M059J (cell line): ENCODE measurements at places on chromosomes 1 and 21. TPM values are rescaled to one million over a fixed set of nuclear protein-coding genes. Genes with fewer than 3 reads are reported as not detected.

- DNase-seq, result peak; percentile 51
These were observed 35.1 kb downstream of the TMEM51 start for GRCh38 chr1:15188678-15189077.

DNA sequence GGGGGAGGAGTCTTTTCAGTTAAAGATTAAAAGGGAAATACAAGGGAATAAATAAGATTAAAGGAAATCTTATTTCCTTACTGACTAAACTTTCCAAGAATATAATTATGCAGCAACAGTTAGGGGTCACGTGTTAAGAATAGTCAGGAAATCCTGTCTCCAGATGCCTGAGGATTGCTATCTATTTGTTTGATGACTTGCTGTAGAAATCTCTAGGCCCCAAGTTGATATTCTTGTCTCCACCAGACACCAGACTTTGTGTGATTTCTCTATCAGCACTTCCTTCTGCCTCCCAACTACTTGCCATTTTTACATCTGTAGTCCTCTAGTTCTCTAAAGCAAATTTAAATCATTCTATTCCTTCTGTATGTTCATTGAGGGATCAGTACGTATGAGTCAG is 77.5 kb downstream of the RPAP2 start:
- DNase-seq, result no peak

- DNase-seq, result no peak
These were observed 9.8 kb upstream of the P3R3URF start for GRCh38 chr1:46186076-46186475.

LCE1B gene
- not detected in 2 replicates for total RNA-seq

S100A11 gene
- total RNA-seq, result 784 and 824 TPM in 2 replicates

- peak; percentile 6 for DNase-seq
These were observed 182.4 kb downstream of the MIS18A start for GRCh38 chr21:32096411-32096810.

ESPN gene
- 0.02 TPM in 1 of 2 replicates, not detected in the other for total RNA-seq

TSTD1 gene
- 0.27 and 0.44 TPM in 2 replicates for total RNA-seq

FALEC gene
- not detected in 2 replicates for total RNA-seq

SVBP gene
- 34.4 and 35.4 TPM in 2 replicates for total RNA-seq

DNA sequence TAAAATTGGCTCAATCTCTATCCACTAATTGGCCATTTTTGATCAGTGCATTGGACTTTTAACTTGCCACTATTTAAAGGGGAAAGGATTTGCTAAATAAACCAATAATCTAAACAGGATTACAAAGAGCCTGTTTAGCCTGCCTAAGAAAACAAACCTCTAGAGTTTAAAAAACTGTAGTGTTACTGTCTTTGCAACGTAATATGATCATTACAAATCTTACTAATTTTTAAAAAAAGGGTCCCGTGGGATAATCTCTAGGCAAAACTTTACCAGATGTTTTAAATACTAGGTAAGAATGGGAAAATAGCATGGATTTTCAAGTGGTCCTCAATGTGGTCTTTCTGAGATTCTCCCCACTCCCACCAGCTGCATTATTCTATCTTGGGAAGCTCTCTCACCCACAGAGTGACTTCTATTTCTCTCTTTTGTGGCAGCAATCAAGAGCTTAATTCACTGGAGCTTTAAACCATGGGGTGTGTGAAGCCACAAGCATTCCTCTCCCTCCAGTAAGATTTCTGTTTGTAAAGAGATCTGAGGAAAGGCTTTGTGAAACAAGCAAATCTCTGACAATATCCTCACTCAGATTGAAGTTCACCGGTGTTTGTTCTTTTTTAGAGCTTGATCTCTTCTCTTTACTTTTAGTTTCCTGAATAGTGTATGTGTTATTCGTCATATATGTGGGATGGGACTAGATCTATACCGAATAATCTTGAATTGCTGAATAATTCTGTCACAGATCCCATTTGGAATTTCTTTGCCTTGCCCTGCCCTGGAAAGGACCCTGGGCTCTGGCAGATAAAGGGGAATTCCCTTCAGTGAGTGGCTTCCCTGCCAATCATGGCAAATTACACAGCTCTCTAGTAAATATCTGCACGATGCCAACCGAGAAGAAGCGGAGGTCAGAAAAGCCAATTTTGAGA is 132.2 kb downstream of the TLR5 start:
- no peak for DNase-seq

TMEM240 gene
- 0.15 TPM in 1 of 2 replicates, not detected in the other for total RNA-seq

SMIM11 gene
- 7.6 and 29.9 TPM in 2 replicates for total RNA-seq

GIPC2 gene
- total RNA-seq, result 1.0 and 1.7 TPM in 2 replicates

DENND4B gene
- total RNA-seq, result 8.4 and 9.0 TPM in 2 replicates

- peak; percentile 99 for DNase-seq
These were observed 8.2 kb downstream of the UQCRHL start for GRCh38 chr1:15799004-15799867.

DNA sequence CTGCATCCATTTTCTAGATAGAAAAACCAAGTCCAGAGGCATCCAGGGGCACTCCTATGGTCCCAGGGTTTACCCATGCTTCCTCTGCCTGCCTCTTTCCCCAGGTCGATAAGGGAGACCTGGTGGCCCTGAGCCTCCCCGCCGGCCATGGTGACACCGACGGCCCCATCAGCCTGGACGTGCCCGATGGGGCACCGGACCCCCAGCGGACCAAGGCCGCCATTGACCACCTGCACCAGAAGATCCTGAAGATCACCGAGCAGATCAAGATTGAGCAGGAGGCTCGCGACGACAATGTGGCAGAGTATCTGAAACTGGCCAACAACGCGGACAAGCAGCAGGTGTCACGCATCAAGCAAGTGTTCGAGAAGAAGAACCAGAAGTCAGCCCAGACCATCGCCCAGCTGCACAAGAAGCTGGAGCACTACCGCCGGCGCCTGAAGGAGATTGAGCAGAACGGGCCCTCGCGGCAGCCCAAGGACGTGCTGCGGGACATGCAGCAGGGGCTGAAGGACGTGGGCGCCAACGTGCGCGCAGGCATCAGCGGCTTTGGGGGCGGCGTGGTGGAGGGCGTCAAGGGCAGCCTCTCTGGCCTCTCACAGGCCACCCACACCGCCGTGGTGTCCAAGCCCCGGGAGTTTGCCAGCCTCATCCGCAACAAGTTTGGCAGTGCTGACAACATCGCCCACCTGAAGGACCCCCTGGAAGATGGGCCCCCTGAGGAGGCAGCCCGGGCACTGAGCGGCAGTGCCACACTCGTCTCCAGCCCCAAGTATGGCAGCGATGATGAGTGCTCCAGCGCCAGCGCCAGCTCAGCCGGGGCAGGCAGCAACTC is 41.3 kb downstream of the TMCC2 start:
- DNase-seq, result no peak

- DNase-seq, result no peak
These were observed 256.1 kb upstream of the DPYD start for GRCh38 chr1:98176936-98177335.

- no peak for DNase-seq
These were observed 9.4 kb upstream of the CEP85 start for GRCh38 chr1:26224606-26225005.

VPS72 gene
- total RNA-seq, result 76.6 and 84.3 TPM in 2 replicates

NBPF4 gene
- total RNA-seq, result not detected in 2 replicates

SERTAD4 gene
- total RNA-seq, result 1.8 and 4.2 TPM in 2 replicates

DNA sequence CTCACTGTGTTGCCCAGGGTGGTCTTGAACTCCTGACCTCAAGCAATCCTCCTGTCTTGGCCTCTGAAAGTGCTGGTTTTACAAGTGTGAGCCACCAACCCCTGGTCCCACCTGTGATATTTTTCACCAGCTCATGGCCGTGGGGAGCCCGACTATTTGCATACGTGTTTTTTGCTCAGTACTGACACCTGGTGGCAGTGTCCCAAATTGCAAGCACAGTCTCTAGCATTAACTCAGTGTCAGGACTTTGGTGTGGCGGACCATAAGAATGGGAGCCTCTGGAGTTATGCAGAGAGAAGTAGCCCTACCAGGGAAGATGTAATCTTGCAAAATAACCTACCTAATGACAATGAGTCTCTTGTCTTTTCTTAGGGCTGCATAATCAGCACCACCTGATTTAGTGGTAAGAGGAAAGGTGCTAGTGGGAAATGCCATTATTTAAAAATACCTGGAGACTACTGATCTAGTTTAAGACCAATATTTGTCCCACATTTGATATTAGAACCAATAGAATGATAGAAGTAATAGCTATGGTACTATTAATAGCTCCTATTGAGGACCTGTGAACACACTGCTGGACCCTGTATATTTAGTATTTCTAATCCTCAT is 305.4 kb downstream of the DISC1 start:
- no peak for DNase-seq

MMEL1 gene
- total RNA-seq, result not detected in 2 replicates
